ENCODE measurements at places on chromosomes 6 and 20.

- no peak for DNase-seq
Measured at GRCh38 chr6:142684371-142684770, 260.6 kb downstream of the HIVEP2 start.

DNA sequence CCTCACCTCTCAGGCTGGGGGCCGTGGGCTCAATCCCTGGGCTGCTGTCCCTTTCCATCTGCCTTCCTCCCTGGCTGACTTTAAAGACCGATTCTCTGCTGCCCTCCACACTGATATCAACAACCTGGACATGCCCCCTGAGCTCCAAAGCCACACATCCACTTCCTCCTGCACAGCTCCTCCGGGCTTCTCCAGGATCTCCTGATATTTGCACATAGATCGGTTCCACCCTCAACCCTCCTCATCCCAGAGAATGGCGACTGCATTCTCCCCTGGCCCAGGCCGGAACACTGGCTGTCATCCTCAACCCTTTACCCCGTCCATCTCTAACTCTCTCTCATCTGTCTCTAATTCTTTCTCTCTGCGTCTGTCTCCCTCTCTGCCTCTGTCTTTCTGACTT, 21.0 kb upstream of the NOL4L start:
- DNase-seq: no peak

- DNase-seq: no peak
Measured at GRCh38 chr20:8152183-8152582, 20.1 kb downstream of the PLCB1 start.

GRCh38 chr6:1463275-1463674, 73.9 kb downstream of the FOXF2 start:
- DNase-seq: no peak
